ENCODE measurements at places on chromosomes 7 and 10. TPM values are rescaled to one million over a fixed set of nuclear protein-coding genes. Genes with fewer than 3 reads are reported as not detected.

Gene NKX2-3
- 0.06 TPM for polyA plus RNA-seq

Gene FAM13C
- 2.4 TPM for polyA plus RNA-seq

Gene CPA2
- not detected for polyA plus RNA-seq

Gene CNTNAP2
- polyA plus RNA-seq: 1.3 TPM

Gene CLDN4
- 2.0 TPM for polyA plus RNA-seq

Gene SHLD2
- 32.3 TPM for polyA plus RNA-seq

DNA sequence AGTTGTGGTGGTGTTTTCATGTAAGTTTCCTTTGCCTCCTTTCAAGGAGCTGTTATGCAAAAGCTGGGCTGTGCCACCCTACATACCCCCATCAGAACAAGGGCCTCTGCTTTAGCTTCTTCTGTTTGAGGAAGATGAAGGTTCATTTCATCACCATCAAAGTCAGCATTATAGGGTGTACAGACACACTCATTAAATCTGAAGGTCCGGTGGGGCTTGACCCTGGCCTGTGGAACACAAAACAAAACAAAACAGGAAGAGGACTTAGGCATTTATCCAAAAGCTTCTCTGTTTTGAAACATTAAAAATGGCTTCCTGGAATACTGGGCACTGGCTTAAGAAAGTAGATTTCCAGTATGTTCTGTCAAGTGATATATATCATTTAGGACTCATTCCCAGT, 15.8 kb downstream of the POLR3A start:
- DNase-seq: no peak

- DNase-seq: no peak
These were observed 138.4 kb downstream of the MDFIC start for GRCh38 chr7:115060095-115060870.

GRCh38 chr7:82677493-82677892, 233.9 kb upstream of the CACNA2D1 start:
- DNase-seq: no peak

DNA sequence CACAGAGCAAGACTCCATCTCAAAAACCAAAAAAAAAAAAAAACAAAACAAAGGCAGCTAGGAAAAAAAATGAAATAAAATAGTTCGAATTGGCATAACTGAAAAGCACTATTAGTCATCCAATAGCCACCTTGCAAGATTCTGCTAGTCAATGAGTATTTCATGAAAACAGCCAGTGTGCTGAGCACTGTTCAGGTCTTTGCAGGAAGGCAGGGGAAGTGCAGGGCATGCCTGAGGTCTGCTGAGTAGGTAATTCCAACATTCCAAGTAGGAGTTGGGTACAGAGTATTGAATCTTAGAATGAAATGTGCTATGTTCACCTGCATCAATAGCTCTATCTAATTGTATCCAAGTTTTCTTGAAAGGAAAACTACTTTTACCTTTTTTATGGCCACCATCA, 22.9 kb downstream of the ABRAXAS2 start:
- no peak for DNase-seq

- DNase-seq: no peak
These were observed 1.6 kb upstream of the ANKRD2 start for GRCh38 chr10:97570789-97571471.

GRCh38 chr10:112669989-112670388, 223.0 kb downstream of the VTI1A start:
- no peak for DNase-seq

- DNase-seq: no peak
These were observed 89.3 kb upstream of the DIP2C start for GRCh38 chr10:778626-779330.

GRCh38 chr7:18778594-18778993, 283.0 kb downstream of the HDAC9 start:
- DNase-seq: no peak

- DNase-seq: no peak
These were observed 145.3 kb upstream of the PRSS1 start for GRCh38 chr7:142603870-142604448.

- no peak for DNase-seq
These were observed 33.3 kb downstream of the CTBP2 start for GRCh38 chr10:125127110-125127509.

DNA sequence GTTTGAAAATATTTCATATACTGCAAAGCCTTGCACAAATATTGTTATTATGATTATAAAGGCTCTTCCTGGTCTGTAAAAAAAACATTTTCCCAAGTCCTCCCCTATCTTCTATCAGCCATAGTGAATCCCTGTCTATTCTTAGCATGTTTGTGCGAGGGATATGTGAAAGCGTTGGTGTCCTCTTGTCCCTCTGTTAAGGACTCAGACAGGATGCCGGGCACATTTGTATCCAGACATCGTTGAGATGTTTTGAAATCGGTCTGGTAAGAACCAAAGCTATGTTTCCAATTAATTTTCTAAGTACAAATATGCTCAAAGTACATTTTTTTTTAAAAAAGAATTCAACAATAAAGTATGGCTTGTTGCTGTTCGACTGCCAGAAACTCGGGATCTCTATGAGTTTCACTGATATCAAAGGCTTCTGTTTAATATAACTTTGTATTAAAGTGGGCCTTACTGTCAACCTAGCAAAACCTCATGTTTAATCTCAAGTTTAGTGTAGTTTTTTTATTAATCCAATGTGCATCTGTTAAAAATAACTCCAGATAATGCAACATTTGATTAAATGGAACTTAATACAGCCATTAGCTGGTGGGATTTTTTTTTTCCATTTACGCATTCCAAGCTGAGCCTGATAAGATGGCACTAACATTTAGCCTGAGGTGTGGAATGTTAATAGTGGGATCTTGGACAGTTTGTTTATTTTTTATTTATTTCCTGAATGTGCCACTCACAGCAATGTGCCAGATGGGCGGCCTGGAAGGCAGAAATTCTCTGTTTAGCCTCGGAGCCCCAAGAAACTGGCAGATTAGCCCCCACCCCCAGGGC, 754.3 kb downstream of the LRMDA start:
- no peak for DNase-seq

DNA sequence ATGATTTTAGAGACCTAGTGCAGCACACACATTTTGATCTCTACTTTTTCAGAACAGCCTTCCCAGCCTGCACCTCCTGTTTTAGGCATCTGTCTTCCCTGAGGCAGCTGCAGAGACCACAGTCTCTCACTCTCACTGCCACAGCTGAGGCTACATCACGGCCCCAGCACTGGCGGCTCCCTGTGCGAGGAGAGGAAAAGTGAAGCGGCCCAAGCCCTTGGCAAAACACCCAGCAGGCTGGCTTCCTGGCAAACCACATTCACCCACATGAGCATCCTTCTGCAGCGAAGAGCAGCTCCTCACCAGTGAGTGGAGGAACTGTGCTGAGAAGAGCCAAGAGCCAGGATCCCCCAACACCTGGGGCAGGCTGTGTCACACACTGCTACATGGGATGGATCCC, 14.0 kb downstream of the HUS1 start:
- no peak for DNase-seq

DNA sequence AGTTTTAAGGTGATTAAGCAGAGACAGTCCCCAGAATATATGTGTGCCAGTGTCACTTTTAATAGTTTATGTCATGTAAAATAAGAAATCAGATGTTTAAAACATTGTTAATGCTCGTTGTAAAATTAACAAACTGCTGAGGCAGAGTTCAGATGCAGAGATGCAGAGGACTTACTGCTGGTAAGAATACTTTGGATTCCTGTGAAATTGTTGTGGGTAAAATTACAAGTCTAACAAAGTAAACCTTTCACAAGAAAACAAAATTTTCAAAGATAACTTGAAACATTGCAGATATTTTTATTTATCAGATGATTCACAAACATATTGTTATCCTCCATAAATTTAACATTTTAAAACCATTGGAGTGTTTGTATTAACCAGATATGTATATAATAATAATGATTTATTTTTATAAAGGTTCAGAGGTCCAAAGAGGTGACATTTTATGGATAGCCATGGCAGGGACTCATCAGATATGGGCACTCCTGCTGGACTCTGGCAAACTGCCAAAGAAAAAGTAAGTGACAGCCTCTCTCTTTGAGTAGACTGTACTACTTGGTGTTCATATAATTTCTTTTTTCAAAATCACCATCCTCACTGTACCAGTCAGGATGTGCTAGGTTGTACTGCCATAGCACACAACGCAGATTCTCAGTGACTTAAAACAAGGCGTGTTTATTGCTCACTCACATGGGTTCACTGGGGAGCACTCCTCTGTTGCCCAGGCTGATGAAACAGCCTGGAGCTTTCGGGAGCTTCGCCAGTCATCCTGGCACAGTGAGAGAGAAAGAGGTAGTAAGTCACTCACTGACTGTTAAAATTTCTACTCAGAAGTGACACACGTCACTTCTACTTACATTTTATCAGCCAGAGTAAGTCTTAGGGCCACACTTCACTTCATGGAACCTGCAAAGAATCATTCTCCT, 43.5 kb downstream of the NHLRC2 start:
- no peak for DNase-seq

DNA sequence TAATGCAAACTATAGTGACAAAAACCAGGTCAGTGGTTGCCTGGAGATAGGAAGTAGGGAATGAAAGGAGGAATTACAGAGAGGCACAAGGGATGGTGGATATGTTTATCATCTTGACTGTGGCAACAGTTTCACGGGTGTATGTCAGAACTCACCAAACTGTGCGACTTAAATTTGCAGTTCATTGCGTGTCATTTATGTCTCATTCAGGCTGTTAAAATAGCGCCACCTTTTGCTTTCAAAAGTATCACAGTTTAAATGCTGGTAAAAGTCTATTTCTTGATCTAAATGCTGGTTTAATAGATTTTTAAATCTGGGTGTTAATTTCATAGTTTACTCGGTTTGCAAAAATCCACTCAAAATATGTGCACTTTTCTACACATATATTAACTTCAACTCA, 51.0 kb downstream of the PTTG1IP2 start:
- no peak for DNase-seq

DNA sequence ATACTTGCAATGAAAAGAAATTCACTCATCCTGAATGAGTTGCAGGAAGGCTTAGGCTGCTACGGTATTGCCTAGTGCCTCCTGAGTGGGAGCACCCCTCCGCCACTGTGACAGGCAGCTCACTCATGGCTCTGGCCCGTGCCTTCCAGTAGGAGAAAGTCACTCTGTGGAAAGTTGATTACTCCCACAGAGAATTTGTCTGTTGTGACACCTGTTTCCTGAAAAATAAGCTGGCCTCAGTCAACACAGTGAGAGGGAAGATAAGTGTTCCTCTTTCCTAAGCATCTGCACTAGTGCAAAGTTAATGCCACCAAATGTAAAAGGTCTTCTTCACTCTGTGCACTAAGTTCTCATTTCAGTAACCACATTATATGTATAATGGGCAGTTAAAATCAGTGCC, 158.8 kb upstream of the INHBA start:
- no peak for DNase-seq

DNA sequence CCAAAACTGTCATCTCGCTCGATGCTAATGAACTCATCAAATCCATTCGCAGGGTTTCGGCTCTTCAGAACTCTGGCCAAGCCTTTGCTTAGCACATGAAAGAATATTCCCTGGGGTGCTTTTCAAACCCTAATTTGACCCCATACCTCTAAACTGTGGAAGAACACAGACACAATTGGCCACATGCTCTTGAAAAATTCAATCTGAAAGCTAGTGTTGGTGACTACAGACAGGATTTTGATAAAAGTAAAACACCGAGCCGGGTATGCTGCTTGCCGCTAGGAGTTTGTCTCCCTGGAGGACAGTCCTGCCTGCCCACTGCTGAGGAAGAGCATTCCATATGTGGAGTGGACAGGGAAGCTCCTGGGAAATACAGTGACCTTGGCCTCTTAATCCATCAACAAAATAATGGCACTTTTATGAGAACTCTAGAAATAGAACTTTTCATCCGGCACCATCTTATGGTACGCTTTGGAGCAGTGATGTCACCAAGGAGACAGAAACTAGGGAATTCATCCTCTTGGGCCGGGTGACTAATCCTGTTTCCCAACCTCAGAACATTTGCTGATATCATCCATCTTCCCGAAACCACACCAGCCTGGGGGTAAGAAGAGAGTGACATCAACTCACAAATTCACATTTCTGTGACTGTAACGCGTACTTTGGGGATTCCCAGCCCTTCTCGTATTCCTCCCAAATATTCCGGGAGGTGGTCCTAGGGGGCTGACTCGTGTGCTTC, 34.2 kb downstream of the MTURN start:
- DNase-seq: no peak

- no peak for DNase-seq
These were observed 142.7 kb downstream of the ICA1 start for GRCh38 chr7:8119262-8119661.

DNA sequence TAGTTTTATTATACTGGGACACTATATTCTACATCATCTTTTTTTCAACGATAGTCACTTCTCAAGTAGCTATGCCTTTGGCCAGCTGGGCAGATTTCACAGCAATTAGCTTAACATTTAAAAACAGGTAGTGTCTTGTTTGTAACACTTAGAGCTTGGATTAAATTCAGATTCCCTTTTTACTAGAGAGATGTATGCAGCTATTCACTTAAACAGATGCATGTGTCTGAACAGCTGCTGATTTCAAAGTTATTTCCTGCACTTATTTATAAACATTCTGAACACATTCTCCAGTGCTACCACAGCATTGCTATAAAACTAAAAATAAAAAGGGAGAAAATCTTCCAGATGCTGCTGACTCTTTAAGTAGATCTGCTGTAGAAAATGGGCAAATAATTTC, 637.2 kb downstream of the POM121L12 start:
- DNase-seq: no peak

DNA sequence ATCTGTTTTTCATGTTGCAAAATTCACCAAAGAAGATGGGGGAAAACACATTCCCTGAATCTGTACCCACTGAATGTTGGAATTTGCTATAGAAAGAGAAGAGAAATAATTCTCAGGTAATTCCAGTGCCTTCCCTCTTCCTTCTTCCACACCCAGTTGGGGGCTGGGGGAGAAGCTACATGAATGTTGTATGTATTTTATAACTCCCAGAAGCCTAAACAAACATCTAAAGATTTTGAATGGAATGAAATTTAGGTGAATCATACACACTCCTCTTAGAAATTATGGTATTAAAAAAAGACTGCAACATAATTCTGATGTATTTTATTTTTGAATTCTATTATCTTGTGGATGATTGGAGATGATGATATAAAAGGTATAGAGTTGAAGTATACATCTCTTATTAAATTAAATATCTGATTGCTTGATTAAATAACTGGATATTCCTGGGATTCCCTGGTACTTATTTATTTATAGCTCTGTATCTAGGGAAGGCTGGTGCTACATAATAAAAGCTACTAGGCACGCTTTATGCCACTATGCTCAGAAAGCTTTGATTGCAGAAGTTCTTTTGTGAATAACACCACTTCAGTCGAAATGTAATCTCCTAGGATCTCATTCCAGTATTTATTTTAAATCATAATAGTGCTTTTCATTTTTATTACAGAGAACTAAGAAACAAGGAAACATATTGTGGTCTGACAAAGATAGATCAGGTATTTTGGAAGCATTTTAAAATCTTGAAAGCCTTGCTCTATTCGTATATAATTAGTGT, 98.5 kb downstream of the MCU start:
- no peak for DNase-seq

DNA sequence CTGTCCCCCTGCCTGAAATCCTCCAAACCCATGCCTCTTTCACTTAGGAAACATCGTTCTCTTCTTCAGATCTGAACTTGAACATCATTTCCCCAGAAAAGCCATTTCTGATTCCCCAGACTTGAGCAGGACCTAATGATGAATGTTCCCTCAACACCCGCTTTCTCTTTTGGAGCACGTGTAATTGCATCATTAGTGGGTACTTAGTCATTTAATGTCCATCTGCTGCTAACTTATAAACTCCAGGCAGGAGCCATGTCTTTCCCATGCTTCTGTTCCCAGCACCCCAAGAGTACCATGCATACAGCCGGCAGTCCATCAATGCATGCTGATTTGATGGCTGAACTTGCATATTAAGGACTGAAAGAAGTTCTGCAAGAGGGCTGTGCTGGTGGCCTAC, 36.5 kb upstream of the ECHDC3 start:
- no peak for DNase-seq

All from liver (tissue), 10 donors.